Upper lobe of left lung (tissue), 6 donors: ENCODE measurements at places on chromosomes 16 and 17. TPM values are rescaled to one million over a fixed set of nuclear protein-coding genes. Genes with fewer than 3 reads are reported as not detected.

GRIN2A gene
- not detected for total RNA-seq

TBC1D3B gene
- 3.6 TPM for total RNA-seq

CSHL1 gene
- not detected for total RNA-seq

- DNase-seq, result no peak
Measured at GRCh38 chr16:77943801-77944200, 78.5 kb upstream of the CLEC3A start.

GRCh38 chr17:2797637-2798036 lies 1.4 kb downstream of the RAP1GAP2 start:
- no peak for DNase-seq

DNA sequence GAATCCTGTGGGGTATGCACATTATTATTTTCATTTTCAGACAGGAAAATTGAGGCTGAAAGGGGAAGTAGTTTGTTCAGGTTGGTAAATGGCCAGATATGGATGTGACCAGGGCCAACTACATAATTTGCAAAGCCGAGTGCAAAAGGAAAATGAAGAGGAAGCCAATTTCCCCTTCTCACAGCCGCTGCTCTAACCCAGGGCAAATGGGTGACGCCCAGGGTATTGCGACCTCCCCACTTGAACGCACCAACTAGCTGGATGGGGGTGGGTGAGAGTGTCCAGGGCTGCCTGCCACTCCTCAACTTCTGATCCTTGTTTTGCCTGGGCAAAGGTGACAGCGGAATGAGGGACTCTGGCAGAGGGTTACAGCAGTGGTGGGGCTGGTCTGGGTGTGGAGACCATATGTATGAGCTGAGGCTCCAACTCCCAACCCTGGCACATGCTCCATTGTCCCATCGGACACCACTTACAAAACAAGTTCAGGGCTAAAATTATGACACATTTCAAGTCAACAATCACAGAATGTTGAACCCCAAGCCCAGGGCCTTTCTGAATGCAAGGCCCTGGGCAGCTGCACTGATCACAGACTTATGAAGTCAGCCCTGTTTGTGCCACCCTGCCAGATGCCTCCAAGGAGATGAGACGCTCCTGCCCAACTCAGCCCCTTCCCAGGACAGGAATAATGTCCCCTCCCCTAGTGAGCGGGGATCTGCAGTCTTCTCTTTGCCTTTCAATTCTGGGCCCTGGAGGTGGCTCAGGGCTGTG lies 1.7 kb downstream of the ANKRD40CL start:
- no peak for DNase-seq
